Activated CD4-positive, CD25-positive, alpha-beta regulatory T cell treated with anti-CD3 and anti-CD28 coated beads, Interleukin-2, amount 50 U/mL, for 24 hours (primary cell): ENCODE measurements at places on chromosomes 4 and X.

DNA sequence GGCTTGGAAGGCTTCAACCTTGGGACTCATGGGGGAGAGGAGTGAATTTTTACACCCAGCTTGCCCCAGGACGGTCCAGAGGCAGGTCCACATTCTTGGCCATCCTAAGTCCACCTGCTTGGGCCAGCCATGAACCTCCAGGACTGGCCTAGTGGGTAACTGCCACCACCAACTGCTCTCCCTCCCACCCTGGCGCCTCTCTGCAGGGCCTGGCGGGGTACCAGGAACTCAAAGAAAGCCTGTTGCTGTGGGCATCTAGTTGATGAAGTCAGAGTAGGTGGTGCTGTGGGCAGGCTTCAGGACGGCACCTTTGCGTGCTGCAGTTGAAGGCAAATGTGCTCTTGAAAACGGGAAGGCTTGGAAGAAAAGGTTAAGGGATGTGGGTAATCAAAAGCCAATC is 12.0 kb downstream of the BCOR start:
- no peak for ATAC-seq

GRCh38 chrX:16061296-16061695 is 62.1 kb upstream of the GRPR start:
- ATAC-seq = no peak

GRCh38 chrX:14932136-14932535 is 58.9 kb downstream of the MOSPD2 start:
- ATAC-seq = no peak

DNA sequence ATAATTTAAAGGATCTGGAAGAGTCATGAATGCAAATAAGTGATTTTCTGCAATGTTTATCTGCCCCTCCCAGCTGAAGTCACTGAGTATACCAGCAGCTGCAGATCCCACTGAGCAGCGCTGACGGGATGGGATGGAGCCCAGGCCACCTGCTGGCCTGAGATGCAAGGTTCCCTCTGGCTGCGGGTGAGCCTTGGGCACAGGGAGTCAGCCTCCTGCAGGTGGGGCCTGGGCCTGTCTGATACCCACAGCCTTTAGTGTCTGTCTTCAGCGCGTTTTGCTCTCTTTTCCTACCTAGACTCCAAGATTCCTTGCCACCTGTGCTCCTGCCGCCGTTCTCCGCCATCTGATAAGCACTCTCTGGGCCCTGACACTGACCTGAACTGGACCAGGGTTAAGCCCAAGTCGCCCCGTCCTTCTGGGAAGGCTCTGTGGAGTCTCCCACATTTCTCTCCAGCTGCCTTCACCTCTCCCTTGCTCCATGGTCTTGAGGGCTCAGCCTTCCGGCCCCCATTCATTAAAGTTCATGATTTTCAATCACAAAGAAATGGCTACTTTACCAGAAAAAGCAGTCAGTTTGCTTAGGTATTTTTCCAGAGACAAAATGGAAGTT is 223.1 kb upstream of the FAT1 start:
- ATAC-seq = no peak

DNA sequence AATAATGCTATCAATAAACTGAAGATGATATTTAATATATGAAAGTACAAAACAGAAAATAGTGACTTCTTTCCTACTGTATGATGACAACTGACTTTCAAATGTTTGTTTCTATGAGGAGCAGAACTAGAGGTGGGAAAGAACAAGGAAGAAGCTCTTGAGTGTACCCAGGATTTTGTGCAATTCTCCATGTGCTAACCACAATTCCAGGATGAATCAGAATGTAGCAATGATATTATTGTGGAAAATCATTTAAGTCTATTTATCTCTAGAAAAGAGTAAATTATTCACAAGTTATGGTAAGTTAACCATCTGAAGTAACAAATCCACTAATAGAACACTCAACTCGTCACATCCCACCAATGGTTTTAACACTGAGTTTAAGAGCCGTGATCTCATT is 324.1 kb upstream of the EMCN start:
- no peak for ATAC-seq

- peak; percentile 82 for ATAC-seq
Observed at GRCh38 chrX:154019633-154020528, at the start of gene IRAK1. Gene IRAK1, minus strand, starts transcription at chrX:154019902. Its CDS starts 90 bp downstream, at chrX:154019812.

DNA sequence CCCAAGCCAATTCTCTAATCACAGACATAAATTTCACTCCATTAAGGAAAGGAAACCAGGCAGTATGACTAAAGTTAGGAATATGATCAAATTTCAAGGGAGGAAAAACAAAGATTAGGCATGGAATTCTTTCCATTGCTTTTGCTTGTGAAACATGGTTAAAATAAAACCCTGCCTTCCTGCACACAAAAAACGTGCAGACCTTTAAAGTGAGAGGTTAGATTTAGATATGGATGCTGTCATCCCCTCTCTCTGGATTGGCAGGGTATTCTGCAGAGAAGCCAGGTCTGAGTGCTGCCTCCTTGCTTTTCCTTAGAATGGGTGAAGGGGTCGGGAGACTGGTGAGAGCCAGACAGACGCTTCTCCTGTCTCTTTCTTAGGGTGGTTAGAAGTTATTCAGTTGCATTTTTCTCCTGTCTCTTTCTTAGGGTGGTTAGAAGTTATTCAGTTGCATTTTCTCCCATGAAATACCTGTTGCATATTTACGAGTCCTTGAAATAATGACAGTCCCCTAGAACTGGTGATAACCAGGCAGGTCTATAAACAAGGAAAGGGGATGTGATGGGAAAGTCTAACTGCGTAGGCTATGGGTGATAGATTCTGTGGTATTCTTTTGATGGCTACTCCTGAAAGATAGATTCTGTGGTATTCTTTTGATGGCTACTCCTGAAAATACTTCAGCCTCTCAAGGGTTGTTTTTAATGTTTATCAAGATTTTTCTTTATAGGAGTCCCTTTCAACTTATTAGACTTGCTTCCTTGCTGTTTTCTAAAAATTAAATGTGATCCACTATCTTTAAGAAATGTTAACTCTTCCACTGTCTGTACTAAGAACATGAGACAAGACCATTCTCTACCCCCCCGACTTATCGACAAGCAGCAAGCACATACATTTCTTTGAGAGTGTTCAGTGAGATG is 163.6 kb downstream of the SPRY1 start:
- no peak for ATAC-seq

GRCh38 chr4:163167333-163167626 is 590 bp upstream of the NAF1 start:
- no peak for ATAC-seq

DNA sequence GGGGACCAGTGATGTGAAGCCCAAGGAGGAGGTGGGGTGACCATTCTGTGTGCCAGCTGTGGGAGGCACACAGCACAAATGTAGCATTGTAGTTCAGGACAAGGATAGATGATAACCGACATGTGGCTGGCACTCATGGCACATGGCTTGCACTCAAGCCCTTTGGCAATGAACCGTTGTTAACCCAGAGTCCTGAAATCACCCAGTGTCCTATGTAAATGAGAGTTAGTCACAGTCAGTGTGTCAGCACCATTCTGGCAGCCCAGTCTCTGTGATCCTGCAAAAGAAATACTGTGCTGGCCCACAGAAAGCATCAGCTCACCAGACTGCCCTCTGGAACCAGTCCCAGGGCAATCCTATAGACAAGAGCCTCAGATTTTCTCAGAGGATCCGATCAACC is 339.3 kb downstream of the MID1IP1 start:
- ATAC-seq = no peak

DNA sequence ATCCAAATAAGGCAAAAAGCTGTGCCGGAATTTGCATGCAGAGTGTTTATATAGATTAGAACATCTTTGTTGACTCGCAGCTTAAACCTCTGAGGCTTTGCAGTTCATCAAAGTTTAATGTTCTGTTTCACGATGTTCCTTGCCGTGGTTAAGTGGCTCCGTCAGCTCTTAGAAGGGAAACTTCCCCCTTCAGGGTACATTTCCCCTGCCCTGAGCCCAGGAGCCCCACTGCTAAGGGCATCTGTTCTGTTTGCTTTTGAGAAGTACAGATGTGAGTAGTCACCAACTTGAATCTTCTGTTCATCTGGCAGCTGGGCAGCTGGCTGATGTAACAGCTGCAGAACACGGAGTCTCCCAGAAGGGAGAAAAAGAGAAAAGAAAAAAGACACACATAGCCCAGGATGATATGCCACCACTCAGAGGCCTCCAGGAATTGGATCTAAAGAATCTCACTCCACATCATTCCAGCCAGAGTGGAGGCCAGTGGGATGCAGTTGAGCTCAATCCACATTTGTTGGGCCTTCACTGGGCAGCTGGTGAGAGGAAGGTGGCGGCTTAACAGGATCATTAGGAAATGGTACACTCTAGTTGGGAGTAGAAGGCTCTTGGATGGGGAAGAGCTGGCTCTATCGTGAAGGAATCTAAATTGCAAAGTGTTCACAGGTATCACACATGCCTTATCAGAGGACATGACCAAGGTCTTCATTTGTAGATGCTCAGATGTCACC is 178.7 kb upstream of the RBPJ start:
- peak; percentile 48 for ATAC-seq

DNA sequence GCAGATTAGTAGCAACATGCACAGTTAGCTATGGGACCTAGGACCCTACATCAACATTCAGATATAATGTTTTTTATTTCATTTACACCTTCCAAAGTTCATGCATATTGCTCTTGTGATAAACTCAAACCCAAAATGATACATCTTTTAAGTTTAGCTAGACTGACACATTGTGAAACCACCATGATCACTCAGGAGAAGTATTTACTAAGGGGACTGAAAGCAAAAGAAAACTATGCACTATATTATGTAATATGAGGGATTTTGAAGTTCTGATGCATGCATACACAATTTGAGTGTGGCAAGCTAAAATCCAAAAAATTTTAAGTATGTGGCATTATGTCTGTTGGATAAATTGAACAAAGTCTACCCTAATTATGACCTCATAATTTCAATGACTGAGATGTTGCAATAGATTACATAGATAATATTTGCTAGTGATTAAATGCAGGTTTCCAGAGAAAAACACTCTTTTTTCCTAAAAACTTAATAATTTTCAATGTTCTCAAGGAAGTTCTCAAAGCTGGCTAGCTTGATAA is 914.8 kb upstream of the GRIA3 start:
- ATAC-seq = no peak

GRCh38 chr4:40462326-40462725 is 127.2 kb downstream of the CHRNA9 start:
- peak; percentile 55 for ATAC-seq

- no peak for ATAC-seq
Observed at GRCh38 chr4:174794543-174795094, 34.4 kb downstream of the GLRA3 start.

DNA sequence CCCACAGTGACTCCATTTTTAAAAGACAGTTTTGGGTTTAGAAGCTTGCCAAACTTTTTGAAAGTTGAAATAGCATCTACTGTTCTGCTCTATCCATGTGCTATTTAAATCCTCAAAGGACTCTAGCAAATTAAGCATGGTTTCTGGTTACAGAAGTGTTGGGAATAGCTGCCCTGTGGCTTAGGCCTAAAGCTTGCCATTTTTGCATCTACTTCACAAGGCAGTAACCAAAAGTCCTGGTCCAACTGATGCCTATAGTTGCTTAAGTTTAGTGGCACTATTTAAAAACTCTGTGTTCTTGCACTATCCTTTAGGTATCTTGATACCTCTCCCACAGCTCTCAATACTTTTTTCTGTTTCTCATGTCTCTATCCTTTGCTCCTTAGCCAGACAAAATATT is 251.0 kb upstream of the GPC4 start:
- no peak for ATAC-seq

DNA sequence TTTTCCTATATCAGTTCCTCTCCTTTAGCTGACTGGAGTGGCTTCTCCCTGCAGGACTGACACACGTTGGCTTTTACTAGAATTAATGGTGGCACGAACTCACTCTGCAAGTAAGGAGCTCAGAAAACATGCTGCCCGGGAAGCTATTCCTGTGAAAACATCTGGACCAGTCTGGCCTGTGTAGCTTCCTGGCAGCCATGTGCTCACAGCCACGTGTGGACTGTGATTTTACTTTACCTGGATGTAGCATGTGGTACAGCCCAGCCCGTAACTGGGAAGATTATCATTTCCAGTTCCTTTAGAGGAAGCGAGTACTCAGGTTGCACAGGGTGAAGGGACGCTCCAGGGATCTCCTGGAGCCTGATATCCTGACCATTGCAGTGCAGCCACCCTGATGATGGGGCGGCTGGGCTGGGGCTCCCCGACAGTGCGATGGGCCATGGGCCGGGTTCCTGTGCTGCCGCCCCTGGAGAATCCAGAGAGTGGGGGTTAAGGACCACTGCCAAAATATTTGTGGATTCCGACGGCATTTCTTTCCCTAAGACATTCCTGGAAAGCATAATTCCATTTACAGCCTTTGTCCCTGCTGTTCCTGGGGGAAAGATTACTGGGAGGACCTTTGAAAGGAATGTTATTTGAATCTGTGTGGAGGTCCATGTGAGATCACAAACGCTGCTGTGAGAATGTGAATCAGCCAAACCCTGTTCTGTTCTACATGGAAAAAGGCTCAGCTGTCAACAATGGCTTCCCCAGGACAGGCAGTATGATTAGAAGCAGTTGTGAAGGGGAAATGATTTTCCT is 35.0 kb downstream of the PROM1 start:
- no peak for ATAC-seq

DNA sequence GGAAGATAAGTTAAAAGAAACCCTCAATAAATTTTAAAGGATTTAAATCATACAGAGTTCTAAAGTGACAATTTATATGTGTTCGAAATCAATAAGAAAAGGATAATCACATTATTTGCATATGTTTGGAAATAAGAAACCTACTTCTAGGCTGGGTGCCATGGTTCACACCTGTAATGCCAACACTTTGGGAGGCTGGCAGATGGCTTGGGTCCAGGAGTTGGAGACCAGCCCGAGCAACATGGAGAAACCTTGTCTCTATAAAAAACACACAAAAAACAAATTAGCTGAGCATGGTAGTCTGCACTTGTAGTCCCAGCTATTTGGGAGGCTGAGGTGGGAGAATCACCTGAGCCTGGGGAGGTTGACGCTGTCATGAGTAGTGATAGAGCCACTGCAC is 8.1 kb upstream of the SAP30 start:
- ATAC-seq = no peak

GRCh38 chr4:138003248-138003647 is 238.9 kb downstream of the SLC7A11 start:
- no peak for ATAC-seq
